ENCODE measurements at places on chromosomes 11 and 22.

DNA sequence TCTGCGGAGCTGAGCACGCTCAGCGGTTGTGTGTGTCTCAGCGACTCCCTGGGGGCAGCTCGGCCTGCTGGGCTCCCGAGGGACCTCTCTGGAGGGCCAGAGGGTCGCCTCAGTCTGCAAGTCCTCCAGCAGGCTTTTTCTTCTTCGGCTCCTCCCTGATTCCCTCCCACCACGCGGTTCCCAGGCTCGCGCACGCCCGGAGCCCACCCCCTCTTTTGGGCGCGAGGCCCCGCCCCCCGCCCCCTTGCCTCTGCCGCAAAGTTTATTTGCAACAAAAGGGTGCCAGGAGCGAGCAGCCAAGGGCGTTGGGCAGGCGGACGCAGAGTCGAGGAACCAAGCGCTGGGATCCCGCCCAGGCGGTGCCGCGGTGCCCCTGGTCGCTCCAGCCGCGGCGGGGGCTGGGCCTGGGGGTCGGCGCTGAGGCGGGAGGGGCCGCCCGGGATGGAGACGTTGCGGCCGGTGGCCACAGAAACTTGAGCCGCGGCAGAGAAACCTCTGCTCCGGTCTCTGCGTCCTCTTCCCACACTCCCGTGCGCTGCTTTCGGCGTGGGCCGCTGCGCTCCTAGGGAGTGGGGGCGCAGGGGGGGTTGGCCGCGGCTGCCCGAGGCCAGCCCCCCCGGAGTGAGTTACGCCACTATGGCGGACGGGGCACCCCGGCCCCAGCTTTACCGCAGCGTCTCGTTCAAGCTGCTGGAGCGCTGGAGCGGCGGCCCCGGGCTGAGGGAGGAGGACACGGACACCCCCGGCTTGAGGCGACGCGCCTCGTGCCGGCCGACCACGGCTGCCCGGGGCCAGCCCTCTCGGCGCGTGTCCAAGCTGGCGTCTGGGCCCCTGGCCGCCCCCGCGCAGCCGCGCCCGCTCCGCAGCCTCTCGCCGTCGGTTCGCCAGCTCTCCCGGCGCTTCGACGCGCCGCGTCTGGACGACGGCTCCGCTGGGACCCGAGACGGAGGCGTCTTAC lies at the start of gene ARHGEF17:
ARHGEF17 (plus strand) TSS at position 274 of the 958 bp plus-strand sequence; CDS start at position 637, 363 bp downstream.
- DNase-seq: peak; percentile 39

GRCh38 chr11:24739637-24740036 lies 242.8 kb downstream of the LUZP2 start:
- DNase-seq: no peak

DNA sequence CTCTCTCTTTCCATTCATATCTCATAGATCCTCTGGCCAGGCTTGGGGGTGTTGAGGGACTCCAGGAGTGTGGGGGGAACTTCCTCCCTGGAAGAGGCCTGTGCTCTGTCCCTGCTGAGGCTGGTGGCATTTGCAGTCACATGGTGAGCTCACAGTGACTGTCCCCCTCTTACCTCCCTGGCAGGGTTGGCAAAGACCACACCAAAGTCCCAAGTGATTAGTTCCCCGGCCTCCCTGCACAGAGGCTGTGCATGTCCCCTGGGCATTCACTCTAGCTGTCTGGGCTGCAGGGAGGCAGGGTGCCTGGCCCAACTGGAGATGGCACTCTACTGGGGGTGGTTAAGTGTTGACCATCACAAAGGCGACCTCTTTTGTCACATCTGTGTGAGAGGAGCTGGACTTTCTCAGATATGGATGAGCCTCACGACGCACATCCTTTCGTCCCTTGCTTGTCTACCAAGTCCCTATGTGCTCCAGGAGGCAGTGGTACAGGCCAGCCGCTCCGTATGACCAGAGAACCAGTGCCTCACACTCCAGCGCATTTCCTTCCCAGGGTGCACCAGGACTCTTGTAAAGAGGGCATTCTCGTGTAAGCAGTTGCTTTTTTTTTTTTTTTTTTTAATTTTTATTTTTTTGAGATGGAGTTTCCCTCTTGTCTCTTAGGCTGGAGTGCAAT lies 8.8 kb downstream of the TANGO2 start:
- no peak for DNase-seq

- no peak for DNase-seq
Measured at GRCh38 chr11:60343094-60343704, 16.1 kb downstream of the MS4A6E start.

GRCh38 chr11:123408619-123409455 lies 21.2 kb upstream of the GRAMD1B start:
- no peak for DNase-seq

DNA sequence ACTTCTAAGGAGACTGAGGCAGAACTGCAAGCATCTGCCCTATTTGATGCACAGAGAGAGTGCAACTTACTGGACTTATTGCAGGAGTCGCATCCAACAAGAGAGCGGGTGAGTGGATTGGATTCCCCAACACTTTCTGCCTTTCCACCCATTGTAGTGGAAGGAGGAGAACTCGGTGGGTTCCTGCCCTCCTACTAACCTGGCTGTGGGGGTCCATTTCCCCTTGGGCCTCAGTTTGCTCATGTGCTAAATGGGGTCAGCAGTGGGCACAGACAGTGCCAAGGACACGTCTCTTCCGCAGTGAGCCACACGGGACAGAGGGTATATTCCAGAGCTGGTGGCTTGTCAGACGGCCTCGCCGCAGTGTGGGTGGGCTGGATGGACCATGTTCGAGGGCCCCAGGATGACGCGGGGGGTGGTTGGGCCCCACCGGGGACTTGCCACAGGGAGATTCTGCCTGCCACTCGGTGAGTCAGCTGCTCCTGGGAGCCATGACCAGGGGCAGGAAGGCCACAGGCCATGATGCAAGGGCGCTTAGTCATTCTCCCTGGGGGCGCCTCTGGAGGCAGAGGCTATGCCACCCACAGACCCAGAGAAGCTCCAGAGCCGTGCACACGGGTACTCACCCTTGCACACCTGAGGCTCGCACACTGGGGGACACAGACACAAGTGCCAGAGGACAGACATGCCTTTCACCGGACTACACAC lies 8.2 kb downstream of the ALX4 start:
- peak; percentile 83 for DNase-seq

- DNase-seq: no peak
Measured at GRCh38 chr11:119117004-119117706, 4.2 kb upstream of the HINFP start.

GRCh38 chr22:32672542-32672941 lies 129.0 kb upstream of the TIMP3 start:
- no peak for DNase-seq

- no peak for DNase-seq
Measured at GRCh38 chr11:28981381-28981780, 873.2 kb downstream of the METTL15 start.

DNA sequence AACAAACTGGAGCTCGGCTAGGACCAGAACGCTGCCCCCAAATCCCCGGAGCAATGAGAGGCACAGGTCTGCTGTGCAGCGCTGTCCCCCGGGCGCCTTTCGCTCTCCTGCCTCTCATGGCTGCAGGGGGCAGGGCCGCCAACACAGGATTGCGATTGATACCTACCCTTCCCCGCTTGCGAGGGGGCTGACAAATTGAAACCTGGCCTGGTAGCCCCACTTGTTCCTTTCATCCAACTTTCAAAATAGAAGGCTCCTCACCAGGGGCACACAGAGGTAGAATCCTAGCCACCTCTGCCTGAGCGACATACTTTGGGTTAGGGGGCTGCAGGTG lies 642 bp upstream of the CASTOR1 start:
- no peak for DNase-seq

DNA sequence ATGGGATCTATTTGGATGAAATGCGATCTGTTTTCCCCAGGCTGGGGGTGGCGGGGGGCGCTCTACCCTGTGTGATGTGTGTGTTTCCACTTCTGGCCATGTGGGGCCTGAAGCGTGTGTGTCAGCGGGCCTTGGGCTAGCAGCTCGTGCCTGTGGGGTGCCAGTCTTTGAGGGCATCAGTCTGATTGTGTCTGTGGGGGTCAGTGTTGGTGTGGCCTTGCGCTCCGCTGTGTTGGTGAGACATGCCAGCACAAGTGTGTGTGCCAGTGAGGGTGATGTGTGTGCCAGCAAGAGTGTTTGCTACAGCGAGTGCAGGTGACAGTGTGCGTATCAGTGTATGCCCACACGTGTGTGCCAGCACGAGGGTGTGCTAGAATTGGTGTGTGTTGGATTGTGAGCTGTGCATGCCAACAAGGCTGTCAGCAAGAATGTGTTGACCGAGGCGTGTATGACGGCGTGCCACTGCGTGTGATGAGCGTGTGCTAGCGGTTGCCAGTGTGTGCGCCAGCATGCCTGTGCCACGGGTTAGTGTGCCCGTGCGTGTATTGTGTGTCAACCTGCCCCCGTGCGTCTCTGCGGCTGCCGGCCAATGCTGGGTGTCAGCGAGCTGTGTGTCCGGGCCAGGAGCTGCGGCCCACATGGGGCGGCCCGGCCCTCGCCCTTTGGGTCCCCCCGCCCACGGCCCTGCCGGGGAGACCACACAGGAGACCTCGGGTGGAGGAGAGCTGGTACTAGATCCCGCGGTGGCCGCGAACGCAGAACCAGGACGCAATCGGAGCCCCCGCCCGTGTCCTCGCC lies 519 bp downstream of the ARRB1 start:
- no peak for DNase-seq

Data from RCC 7860 (cell line).